ENCODE measurements at places on chromosomes 1 and 21. TPM values are rescaled to one million over a fixed set of nuclear protein-coding genes. Genes with fewer than 3 reads are reported as not detected.

- DNase-seq: no peak
- no peak overlapping the region for H3K27ac ChIP-seq
- no peaks in the 10 kb centered on the region for H3K36me3 ChIP-seq
- H3K4me1 ChIP-seq: no peaks in the 10 kb centered on the region
These were observed 44.6 kb downstream of the WASF2 start for GRCh38 chr1:27445177-27445936.

TMEM200B gene
- 3.3 TPM for total RNA-seq

DNA sequence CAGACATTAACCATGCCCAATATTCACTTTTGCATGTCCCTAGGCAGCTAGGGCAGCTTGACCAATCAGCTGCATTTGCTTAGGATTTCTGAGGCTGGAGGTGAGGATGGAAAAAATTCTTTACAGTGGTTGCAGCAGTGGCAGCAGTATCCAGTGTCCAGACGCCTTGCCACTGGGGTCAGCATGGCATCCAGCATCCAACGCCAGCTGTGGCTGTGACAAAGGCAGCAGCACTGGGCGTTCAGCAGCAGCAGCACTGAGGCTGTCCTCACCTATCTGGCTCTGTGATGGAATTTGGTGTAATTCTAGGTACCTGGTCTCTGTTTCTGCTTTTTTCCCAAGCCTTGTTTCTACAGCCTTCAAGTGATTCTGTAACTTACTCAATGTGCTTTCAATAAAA lies 15.5 kb downstream of the RHBDL2 start:
- no peaks in the 10 kb centered on the region for H3K27me3 ChIP-seq
- no peak overlapping the region for H3K4me3 ChIP-seq
- H3K36me3 ChIP-seq: no peaks in the 10 kb centered on the region
- no peaks in the 10 kb centered on the region for H3K4me1 ChIP-seq
- H3K27ac ChIP-seq: no peak overlapping the region
- no peak for DNase-seq

MEX3A gene
- total RNA-seq: 8.9 TPM

IL12RB2 gene
- total RNA-seq: 0.56 TPM

DNA sequence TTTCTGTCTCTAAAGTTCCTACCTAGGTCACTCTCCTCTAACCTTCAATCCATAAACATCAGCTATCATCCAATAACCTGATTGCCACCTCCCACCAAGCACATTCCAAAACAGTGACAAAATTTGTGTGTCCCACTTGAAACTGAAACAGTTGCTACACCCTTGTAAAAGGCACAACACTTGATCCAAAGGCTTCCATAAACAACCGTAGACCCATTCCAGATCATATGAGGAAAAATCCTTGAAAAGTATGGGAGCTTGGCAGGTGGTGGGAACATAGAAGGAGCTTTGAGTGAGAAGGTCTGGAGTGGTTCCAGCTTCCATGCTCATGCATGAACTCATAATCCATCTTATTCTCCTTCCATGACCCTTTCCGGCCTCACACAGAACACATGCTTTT lies 82.0 kb upstream of the ATP1A1 start:
- H3K27ac ChIP-seq: no peak overlapping the region
- H3K4me3 ChIP-seq: no peak overlapping the region
- no peak for DNase-seq
- H3K27me3 ChIP-seq: no peaks in the 10 kb centered on the region
- no peaks in the 10 kb centered on the region for H3K4me1 ChIP-seq
- no peaks in the 10 kb centered on the region for H3K36me3 ChIP-seq

DNA sequence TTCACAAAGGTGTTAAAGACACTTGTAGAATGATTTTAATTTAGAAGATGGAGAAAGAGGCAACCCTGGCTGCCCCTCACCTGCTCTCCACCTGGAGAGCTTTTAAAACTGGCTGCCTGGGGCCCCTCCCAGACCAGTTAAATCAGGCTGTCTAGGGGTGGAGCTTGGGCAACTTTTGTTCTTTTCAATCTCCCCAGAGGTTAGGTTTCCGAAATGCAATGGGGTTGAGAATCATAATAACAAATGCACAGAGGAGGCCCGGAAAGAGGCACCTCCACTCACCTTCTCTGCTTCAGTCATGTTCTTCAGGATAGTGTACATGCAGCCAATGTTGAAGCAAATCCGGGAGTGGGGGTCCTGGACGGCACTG lies 400 bp downstream of the NCF2 start:
- no peak overlapping the region for H3K27ac ChIP-seq
- no peak overlapping the region for H3K4me3 ChIP-seq
- no peaks in the 10 kb centered on the region for H3K36me3 ChIP-seq
- no peak for DNase-seq

- H3K4me1 ChIP-seq: no peaks in the 10 kb centered on the region
- no peak for DNase-seq
These were observed 70.7 kb downstream of the CD247 start for GRCh38 chr1:167447521-167448136.

SLAMF7 gene
- total RNA-seq: not detected

RAD54L gene
- 30.6 TPM for total RNA-seq

DNA sequence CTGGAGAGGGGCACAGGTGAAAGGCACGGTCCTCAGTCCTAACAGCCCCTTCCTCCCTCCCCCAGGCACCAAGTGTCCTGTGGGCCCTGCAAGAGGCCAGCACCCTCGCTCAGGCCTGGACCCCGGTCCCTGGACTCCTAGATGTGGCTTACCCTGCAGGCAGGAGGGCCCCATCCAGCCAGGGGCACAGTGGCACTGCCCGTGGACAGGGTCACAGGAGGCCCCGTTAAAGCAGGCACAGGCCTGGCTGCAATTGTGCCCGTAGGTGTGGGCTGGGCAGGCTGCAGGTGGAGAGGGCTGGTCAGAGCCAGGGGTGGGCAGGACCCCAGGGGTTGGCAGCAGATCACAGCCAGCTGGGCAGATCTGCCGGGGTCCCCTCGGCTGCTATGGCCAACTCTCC lies 44.5 kb downstream of the ARHGEF16 start:
- no peak overlapping the region for H3K27ac ChIP-seq
- no peaks in the 10 kb centered on the region for H3K4me1 ChIP-seq
- DNase-seq: no peak
- no peaks in the 10 kb centered on the region for H3K27me3 ChIP-seq

GRCh38 chr1:37338658-37339057 lies 135.7 kb upstream of the ZC3H12A start:
- DNase-seq: no peak
- no peaks in the 10 kb centered on the region for H3K36me3 ChIP-seq
- H3K27me3 ChIP-seq: no peaks in the 10 kb centered on the region
- no peaks in the 10 kb centered on the region for H3K4me1 ChIP-seq
- no peak overlapping the region for H3K27ac ChIP-seq

DNA sequence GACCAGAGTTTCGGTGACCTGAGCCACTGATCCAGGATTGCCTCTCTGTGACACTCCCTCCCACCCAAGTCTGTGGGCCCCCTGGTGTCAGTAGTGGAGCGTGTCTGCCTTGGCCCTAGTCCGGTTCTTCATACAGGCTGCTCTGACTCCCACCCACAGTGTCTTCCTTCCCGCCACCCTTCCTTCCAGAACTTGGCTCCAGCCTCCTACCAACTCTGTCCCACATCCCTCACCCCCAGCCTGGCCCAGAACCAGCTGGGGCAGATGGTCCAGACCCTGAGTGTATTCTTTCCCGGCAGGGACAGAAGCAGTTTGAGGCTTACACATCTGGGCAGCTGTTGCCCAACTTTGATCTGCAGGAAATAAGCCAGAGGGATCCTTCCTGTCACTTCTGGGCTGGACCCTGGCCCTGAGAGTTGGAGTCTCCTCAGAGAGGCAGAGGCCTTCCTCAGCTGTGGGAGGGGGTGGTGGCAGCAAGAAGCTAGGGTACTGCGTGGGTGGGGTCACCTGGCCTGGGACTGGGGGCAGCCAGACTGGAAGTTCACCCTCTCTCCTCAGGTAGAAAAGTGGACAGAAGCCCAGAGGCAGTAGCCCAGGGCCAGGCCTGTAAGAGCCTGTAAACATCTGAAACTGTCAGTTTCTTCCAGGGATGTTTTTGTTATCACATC lies 43.1 kb upstream of the EPS8L3 start:
- H3K36me3 ChIP-seq: no peaks in the 10 kb centered on the region
- no peak overlapping the region for H3K4me3 ChIP-seq
- no peak for DNase-seq
- H3K27me3 ChIP-seq: no peaks in the 10 kb centered on the region
- no peaks in the 10 kb centered on the region for H3K4me1 ChIP-seq

DNA sequence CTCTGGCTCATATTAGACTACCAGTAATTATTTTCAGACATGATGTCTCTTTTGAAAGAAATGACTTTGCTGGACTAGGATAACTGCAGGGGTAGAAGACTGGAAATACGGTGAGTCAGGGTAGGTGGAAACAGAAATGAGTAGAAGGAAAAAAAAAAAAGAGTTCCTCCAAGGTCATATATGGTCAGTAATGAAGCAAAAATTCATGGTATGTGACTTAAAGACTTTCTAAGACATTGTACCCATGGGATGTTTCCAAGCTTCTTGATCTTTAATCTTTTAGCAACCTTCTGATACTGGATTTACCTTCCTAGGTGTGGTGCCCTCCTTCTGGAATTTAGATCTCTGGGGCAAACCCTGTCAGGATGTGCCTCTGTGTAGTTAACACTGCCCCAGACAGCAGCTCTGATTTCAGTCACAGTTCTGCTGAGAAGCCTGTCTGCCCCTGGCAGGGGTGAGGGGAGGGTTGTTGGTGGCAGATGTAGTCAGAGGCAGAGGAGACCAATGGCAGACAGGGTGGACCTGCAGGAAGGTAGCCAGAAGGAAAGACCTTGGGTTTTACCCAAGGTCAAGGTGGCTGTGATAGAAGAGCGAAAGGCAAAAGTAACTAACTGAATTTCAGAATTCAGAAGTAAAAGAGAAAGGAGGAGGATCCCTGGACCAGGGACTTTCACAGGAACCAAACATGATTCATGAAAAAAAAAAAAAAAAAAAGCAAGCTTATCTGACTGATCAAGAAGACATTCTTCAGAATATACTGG lies 44.1 kb upstream of the BCL10 start:
- no peaks in the 10 kb centered on the region for H3K27me3 ChIP-seq
- no peaks in the 10 kb centered on the region for H3K36me3 ChIP-seq
- peak overlapping the region; percentile 86 for H3K27ac ChIP-seq
- H3K4me1 ChIP-seq: peaks cover 23% of the 10 kb centered on the region
- H3K4me3 ChIP-seq: no peak overlapping the region

DNA sequence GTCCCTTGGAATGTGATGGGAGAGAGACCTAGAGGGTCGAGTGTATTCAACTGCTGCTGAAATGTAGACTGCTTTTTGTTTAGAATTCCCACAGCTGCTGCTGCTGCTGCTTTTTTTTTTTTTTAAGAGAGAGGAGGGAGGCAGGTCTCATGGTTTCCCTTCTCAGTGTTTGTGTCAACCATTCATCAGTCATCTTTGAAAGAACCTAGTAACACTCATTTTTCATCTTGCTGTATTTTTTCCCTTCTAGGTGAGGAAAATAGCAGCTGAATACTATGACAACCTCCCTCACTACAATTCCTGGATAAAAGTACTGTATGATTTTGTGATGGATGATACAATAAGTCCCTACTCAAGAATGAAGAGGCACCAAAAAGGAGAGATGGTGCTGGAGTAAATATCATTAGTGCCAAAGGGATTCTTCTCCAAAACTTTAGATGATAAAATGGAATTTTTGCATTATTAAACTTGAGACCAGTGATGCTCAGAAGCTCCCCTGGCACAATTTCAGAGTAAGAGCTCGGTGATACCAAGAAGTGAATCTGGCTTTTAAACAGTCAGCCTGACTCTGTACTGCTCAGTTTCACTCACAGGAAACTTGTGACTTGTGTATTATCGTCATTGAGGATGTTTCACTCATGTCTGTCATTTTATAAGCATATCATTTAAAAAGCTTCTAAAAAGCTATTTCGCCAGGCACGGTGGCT lies 9.2 kb downstream of the DEGS1 start:
- DNase-seq: no peak
- H3K27ac ChIP-seq: no peak overlapping the region
- no peaks in the 10 kb centered on the region for H3K36me3 ChIP-seq
- no peaks in the 10 kb centered on the region for H3K27me3 ChIP-seq
- H3K4me1 ChIP-seq: peaks cover 17% of the 10 kb centered on the region

GRCh38 chr1:111062624-111063023 lies 77.3 kb downstream of the DRAM2 start:
- H3K36me3 ChIP-seq: no peaks in the 10 kb centered on the region
- H3K4me3 ChIP-seq: no peak overlapping the region

FLG2 gene
- not detected for total RNA-seq

- DNase-seq: no peak
- no peaks in the 10 kb centered on the region for H3K27me3 ChIP-seq
- H3K4me1 ChIP-seq: no peaks in the 10 kb centered on the region
- H3K4me3 ChIP-seq: no peak overlapping the region
- H3K27ac ChIP-seq: no peak overlapping the region
- no peaks in the 10 kb centered on the region for H3K36me3 ChIP-seq
These were observed 49.4 kb downstream of the TBCE start for GRCh38 chr1:235416662-235417049.

WNT2B gene
- 0.46 TPM for total RNA-seq

ACTL8 gene
- 88.9 TPM for total RNA-seq

DNA sequence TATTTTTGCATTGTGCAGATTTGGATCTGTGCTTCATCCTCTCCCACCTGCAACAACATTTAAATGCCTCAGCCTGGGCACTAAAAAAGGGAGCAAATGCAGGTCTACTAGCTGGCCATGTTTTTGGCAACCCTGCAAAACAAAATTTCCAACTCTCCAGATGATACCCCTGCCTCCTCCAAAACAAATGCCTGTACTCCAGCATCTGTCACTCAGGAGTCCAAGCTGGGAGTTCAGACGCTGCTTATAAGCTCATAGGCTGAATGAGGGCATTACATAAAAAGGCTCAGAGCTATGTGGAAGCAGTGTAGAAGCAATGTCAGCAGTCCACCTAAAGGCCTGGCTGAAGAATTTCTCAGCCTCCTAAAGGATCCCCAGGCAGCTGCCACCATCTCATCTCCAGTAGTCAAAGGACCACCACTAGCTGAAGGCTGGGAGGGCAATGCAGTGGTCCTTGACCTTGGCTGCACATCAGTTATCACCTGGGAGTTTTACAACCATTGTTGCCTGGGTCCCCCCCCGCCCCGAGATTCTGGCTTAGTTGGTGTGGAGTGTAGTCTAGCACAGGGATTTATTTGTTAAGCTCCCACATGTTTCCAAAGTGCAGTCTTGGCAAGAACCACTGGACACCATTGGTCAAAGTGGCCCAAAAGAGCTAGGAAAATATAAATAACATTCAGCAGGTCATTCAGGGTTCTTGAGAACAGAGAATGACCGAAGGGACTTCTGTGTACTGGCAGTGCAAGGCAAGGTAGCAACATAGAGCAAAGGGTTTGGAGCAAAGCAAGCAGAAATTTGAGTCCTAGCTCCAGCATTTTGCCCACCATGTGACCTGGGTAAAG lies 57.2 kb downstream of the ITPKB start:
- H3K4me3 ChIP-seq: no peak overlapping the region
- H3K4me1 ChIP-seq: peaks cover 21% of the 10 kb centered on the region
- no peaks in the 10 kb centered on the region for H3K36me3 ChIP-seq
- no peak for DNase-seq
- no peak overlapping the region for H3K27ac ChIP-seq
- no peaks in the 10 kb centered on the region for H3K27me3 ChIP-seq

GRCh38 chr1:88892357-88892877 lies 1.1 kb upstream of the GTF2B start:
- peak overlapping the region; percentile 98 for H3K27ac ChIP-seq
- no peaks in the 10 kb centered on the region for H3K27me3 ChIP-seq
- DNase-seq: peak; percentile 73
- H3K4me3 ChIP-seq: peak overlapping the region; percentile 65

WDR64 gene
- not detected for total RNA-seq

Data from Caco-2 (cell line).